ENCODE measurements at places on chromosomes 7 and 10. TPM values are rescaled to one million over a fixed set of nuclear protein-coding genes. Genes with fewer than 3 reads are reported as not detected.

Gene SHH
- total RNA-seq = 0.63 TPM

Gene SPAG6
- total RNA-seq = 0.94 TPM

Gene ITIH2
- total RNA-seq = 2.8 TPM

Gene MKI67
- 8.5 TPM for total RNA-seq

Gene TFPI2
- not detected for total RNA-seq

Gene SLC13A1
- not detected for total RNA-seq

Gene AGBL3
- 10.3 TPM for total RNA-seq

Gene ARHGEF35
- 1.6 TPM for total RNA-seq

Gene BLNK
- 1.3 TPM for total RNA-seq

Gene GIMAP6
- 2.8 TPM for total RNA-seq

Gene ACSL5
- total RNA-seq = 1.3 TPM

Gene GNAI1
- total RNA-seq = 164 TPM

Gene TMEM120A
- 23.2 TPM for total RNA-seq

Gene HKDC1
- total RNA-seq = 3.1 TPM

Gene ZNF37A
- 56.0 TPM for total RNA-seq

Gene TSPAN33
- 5.6 TPM for total RNA-seq

Gene ZNF853
- 17.5 TPM for total RNA-seq

All from parietal lobe (tissue), 2 donors.